ENCODE measurements at places on chromosomes 7 and 10.

DNA sequence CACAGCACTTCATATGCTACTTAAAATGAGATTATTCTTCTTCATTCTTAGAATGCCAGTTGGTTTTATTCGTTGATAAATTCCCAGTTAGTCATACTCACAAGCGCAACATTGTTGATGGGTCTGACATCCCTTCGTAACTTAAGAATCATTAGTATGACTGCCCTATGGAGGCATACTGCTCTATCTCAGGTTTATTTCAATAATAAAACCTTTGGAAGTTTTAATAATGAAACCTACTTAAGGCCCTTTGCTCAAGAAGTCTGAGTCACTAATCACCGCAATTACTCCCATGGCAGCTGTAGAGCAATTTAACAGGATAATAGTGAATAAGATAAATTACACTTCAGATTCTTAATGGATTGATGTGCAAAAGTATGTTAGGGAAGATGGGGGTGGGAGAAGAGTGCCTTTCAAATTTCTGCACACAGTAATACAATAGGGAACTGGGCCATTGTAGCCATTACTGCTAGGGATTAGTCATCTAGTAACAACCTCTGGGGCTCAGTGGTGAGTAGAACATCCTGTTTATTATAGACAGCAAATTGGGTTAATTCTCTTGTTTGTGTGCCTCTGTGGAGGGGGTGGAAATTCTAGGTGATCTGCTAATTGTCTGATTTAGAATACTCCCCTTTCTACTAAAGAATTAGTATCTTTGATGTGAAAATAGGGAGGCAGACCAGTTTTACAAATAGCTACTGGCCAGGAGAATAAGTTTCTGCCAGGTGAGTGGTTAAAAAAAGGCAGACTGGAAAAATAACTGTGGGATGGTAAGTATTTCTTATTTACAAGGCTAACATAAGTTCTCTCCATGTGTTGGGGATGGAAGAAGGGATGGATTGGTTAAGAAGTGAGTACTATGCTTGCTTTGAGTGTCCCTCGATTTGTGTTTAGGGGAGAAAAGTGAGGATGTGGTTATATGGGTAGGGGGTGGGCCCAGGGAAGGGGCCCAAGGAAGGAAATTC, 74.5 kb upstream of the VKORC1L1 start:
- no peak for DNase-seq

DNA sequence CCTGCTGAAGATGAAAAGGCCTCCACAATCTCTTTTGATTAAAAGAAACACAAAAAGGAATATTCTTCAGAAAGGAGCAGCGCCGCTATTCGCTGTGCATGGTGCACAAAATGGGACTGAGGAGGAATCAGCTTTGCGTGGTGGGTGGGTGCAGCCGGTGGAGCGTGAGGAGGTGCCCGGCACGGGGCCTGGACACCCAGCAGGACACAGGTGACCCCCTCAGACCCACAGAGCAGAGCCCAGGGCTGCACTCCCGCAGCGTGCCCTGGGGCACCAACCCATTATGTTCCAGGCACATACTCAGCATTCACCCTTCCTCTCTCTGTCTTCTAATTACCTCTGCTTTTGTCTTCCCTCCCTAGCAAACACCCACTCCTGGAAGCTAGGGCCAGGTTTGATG, 238.0 kb upstream of the PPP2R2D start:
- DNase-seq, result no peak

- no peak for DNase-seq
Observed at GRCh38 chr10:62067560-62067959, 166.1 kb downstream of the ARID5B start.

GRCh38 chr10:16612115-16612980, 90.7 kb upstream of the C1QL3 start:
- DNase-seq, result no peak

DNA sequence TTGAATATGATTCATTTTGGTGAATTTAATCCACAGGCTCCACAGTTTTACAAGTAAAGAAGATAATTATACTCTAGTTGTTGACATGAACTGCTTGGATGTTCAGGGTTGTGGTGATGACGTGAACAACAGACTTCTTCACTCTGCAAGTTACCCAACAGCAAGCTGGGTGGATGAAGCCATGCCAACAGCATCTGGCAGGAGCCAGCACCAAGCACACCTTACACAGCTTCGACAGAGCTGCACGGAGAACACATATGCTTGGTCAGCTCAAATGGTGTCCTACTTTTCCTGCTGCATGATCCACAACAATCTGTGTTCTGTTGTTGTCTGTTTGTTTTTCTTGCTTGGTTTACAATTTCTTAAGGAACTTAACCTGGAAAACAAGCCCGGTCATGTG, 9.8 kb downstream of the NOD1 start:
- no peak for DNase-seq

DNA sequence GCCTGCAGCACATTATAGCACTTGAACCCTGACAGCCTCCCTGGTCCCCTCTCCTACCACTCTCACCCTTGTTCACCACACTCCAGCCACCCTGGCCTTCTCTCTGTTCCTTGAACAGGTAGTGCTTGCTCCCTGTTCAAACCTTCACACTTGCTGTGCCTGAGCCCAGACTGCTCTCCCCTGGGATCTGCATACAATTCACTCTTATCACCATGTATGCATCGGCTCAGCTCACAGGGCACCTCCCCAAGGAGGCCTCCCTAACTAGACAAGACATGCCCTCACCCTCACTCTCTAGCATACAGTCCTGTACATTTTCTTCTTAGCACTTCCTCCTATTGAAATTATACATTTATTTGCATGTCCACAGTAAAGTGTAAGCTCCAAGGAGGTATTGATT, 59.3 kb downstream of the FAM13C start:
- DNase-seq, result no peak

GRCh38 chr10:60871215-60871614, 72.8 kb downstream of the RHOBTB1 start:
- DNase-seq, result no peak

DNA sequence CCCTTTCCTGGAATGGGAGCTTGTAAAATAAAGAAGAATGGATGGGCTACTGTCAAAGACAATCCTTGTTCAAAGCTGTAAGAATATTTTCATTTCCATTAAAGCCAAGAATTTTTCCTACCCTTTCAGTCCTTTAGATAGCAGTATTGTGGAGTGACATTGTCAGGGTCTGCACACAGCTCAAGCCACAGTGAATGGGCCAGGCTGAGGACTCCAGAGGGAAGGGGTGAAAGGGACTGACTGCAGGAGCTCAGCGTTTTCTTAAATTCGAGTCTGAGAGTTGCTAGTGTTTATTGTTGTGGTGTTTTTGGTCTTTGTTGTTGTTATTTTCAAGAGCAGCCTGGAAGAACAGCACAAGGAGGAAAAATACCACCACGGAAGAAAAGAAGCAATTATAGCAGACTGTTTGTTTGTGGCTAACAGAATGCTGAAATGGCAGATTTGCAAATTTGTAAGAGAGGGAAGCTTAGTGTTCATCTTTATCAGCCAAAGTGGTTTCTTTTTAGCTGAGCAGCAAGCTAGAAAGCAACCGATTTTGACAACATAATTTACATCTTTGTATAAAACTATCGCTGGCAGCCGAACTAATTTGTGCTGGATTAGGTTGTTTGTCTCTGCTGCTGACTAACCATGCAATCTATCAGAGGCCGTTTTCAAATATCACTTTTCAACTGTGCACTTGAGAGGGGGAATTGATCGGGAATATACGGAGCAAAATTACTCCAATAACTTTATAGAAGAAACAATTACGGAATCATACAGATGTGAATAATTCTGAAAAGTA, 192.1 kb downstream of the LRMDA start:
- DNase-seq, result no peak

DNA sequence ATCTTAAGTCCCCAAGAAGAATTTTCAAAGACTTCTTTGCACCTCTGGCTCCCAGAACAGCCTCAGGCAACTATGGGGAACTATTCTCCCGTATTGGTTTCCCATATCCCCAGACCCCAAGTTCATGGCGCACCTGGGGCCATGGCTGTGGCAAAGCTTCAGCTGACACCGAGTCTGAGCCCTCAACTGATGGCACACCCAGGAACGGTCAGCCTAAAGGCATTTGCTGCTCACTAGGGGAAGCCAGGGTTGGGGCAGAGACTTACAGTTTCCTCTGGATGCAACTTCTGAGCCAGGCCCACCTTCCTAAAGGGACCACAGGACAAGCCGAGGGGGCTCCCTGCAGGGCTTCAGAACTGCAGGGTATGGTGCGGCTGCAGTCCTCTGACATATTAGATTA, 13.7 kb upstream of the CPA1 start:
- DNase-seq, result no peak

- no peak for DNase-seq
Observed at GRCh38 chr7:28999895-29000716, 42.0 kb upstream of the TRIL start.
